ENCODE measurements at places on chromosomes 13 and 19. TPM values are rescaled to one million over a fixed set of nuclear protein-coding genes. Genes with fewer than 3 reads are reported as not detected.

The SYCN gene
- not detected for total RNA-seq

The NANOS3 gene
- total RNA-seq, result not detected

The FAM174C gene
- 3.1 TPM for total RNA-seq

The CCDC169 gene
- 1.5 TPM for total RNA-seq

The AMH gene
- not detected for total RNA-seq

The IRGC gene
- not detected for total RNA-seq

DNA sequence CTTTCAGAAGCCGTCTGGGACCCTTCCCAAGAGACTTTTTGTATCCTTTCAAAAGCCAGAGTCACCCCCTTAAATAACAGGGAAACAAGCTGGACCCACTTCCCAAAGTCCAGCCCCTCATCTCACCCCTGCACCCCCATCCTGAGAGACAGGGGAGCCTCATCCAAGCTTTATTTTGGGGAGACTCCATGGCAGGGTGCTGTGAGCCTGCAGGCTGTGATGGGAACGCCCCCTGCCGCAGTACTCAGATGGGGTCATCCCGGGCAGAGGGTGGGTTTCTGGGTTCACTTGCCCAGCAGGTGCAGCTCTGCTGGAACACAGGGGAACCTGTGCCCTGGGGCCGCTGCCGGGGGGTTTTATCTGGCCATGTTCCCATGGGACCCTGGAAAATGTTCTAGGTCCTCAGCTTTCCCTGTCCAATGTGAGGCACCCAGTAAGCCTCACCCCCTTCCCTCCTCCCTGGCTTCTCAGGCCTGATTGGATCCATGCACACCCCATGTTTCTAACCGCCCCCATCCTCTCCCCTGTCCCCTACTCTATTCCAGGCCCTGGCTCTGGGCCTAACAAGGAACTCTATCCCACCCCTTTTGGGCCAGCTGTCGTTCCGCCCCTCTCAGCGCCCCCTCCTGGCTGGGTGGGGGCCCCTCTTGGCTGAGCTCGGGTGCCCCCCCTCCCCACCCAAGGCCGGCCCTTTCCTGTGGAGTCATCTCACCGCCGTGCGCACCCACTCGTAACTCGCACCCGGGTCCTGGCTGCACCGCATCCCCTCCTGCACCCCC, 1.0 kb downstream of the HIF3A start:
- peak; percentile 84 for DNase-seq

- DNase-seq, result no peak
Measured at GRCh38 chr13:81872581-81872980, 1531.7 kb upstream of the SPRY2 start.

- DNase-seq, result peak; percentile 47
Measured at GRCh38 chr19:45496349-45496953, 396 bp downstream of the RTN2 start.

DNA sequence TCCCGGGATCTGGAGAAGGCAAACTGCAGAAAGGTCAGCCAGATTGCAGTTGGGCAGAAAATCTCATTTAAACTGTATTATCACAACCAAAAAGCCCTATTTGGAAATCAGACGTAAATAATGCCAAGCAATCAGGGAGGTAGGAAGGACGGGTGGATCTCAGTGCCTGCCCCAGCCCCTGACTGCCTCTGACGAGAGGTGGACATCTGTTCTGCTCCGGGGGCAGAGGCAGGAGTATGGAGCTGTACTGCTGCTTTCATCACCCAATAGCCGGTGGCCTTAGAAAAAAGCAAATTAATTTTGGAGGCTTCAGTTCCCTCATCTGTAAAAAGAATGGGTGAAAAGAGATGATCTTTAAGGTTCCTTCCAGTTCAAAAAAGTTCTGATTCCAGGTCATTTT, 43.6 kb upstream of the WASF3 start:
- DNase-seq, result no peak

DNA sequence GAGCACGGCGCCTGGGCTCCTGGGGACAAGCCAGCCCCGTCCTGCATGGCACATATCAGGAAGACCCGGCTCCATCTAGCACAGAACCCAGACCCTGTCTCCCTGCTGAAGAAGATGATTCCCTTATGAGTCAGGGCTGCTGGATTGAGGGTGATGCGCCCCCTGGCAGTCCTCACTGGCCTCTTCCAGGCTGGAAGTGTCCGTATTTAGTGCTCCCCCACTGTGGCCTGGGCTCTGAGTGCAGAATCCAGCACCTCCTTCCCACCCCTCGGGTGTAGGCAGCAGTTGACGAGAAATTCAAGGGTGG, 14.9 kb downstream of the COMP start:
- DNase-seq, result no peak

- no peak for DNase-seq
Measured at GRCh38 chr19:5229778-5230335, 110.8 kb downstream of the PTPRS start.

GRCh38 chr19:43581467-43581866, 5.9 kb downstream of the PINLYP start:
- DNase-seq, result no peak

- DNase-seq, result no peak
Measured at GRCh38 chr13:19173752-19174151, 7.9 kb downstream of the TUBA3C start.

GRCh38 chr13:114258589-114258988, 22.8 kb upstream of the UPF3A start:
- DNase-seq, result no peak

- no peak for DNase-seq
Measured at GRCh38 chr13:41939398-41939797, 21.5 kb downstream of the VWA8 start.

- DNase-seq, result no peak
Measured at GRCh38 chr13:65460136-65460535, 1770.0 kb downstream of the PCDH9 start.

GRCh38 chr13:106089261-106089980, 446.0 kb downstream of the EFNB2 start:
- DNase-seq, result no peak

DNA sequence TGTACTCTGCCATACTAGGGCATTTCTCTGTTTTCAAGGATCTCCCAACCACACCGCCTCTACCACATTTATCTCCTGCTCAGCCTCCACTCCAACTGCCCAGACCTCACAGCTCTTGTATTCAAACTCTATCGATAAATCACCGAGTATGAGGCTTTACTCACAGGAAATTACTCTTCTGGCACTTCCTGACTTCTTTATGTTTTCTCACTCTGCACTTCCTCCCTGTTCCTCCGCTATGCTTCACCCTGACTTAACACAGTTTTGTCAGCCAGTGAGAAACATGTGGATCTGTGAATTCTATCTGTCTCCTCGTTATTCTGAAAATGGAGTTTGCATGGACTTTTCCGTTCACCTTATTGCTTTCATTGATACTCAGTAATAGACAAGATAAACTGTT, 2.6 kb upstream of the CARD8 start:
- no peak for DNase-seq

DNA sequence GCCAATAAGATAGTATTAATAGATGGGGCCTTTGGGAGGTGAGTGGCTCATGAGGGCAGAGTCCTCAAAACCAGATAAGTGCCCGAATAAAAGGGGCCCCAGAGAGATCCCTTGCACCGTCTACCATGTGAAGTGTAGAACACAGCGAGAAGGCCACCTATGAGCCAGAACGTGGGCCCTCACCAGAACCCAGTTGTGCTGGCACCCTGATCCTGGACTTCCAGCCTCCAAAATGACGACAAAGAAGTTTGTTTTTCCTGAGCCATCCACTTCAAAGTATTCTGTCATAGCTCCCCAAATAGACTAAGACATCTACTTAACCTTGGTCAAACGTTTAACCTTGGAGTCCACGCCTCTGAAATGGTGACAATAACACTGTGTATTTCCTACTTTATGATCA, 158.1 kb downstream of the EFNB2 start:
- no peak for DNase-seq

Data from uterus (tissue), 4 donors.